Stimulated activated CD8-positive, alpha-beta memory T cell treated with anti-CD3 and anti-CD28 coated beads, Interleukin-7, amount 100 ng/mL, for 4 hours (primary cell): ENCODE measurements at places on chromosomes 7 and 10.

- DNase-seq, result no peak
These were observed 110.0 kb downstream of the EMX2 start for GRCh38 chr10:117652228-117653169.

- DNase-seq, result no peak
These were observed 252.7 kb downstream of the PRPF18 start for GRCh38 chr10:13839430-13839990.

GRCh38 chr7:3910054-3910453 is 609.0 kb downstream of the SDK1 start:
- DNase-seq, result no peak

- no peak for DNase-seq
These were observed 49.2 kb upstream of the NANOS1 start for GRCh38 chr10:118980135-118980865.

GRCh38 chr10:132143162-132143561 is 43.6 kb upstream of the DPYSL4 start:
- no peak for DNase-seq

DNA sequence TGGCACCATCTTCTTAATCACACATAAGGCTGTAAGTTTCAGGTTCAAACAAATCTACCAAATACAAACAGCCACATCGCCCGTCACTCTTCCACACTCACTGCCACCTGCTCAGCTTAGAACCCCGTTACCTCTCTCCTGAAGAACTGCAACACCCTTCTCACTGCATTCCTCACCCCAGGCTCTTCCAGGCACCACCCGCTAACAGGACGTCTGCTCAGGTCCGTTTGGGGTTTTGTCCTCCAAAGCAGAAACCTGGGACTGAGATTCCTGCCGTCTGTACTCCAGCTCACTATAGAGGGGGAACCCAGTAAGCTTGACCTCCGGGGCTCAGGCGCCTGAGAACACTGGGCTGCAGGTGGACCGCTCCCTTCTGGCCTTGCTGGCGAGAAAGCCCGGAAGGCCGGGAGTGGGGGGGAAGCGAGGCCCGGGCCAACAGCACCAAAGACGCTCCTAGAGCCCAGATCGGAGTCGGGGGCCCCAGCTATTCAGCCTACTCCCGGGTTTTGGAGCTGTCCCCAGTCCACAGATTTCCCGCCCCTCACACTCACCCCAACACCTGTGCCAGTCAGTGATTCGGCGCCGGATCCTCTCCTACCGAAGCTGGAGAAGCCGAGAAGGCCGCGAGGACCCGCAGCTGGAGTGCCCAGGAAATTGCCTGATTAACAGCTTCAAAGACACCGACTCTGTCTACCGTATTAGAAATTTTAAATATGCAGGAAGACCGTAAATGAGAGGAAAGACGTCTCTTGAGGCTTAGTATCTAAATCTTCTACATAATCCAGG is at the start of gene AP3M1:
TSS of gene AP3M1 (minus strand) at position 625 of the 786 bp plus-strand sequence. CDS start 12,449 bp downstream, outside the sequence.
- DNase-seq, result peak; percentile 71

DNA sequence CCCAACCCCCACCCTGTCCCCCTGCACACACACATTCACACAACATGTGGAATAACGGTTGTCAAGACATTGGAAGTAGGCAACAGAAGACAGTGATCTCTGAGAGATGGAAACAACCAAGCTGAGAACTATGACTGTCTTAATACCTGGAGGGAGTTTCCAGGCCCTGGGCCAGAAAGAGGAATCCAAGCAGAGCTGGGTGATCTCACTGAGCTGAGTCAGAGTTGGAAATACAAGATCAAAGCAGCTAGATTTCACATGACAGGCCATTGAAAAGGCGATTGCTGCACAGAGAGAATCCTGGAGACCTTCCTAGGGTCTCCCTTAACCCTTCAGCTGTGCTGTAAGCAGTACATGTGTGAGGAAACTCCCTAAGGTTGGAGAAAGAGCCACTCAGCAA is 165.8 kb upstream of the PRSS1 start:
- no peak for DNase-seq

DNA sequence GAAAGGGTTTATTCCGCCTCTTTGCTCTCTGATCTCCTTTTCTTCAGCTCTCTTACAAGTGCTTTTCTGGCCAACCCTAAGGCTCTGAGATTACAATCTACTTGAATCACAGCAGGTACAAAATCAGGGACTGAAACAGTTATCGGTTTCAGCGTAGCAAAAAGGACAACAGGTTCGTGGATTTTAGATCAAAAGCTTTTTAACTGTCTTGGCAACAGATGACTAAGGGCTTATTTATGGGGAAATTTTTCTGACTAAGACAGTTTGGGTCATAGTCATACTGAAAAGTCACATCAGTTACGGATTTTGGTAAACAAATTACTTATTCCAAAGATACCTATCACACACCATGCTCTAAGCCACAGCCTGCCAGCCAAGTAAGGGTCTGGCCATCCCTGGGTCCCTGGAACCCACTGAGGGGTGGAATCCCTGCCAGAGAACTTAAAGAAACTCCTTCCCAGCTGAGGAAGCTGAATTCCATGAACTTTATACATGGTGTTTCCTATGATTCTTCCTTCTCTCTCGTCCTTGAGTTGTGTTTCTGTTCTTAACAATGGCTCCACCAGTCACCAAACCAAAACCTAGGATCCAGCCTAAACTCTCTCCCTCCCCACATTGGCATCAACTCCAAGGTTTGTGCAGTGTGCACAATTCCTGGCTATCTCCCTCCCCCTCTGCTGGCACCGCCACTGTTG is 169.3 kb downstream of the FAM107B start:
- DNase-seq, result no peak

DNA sequence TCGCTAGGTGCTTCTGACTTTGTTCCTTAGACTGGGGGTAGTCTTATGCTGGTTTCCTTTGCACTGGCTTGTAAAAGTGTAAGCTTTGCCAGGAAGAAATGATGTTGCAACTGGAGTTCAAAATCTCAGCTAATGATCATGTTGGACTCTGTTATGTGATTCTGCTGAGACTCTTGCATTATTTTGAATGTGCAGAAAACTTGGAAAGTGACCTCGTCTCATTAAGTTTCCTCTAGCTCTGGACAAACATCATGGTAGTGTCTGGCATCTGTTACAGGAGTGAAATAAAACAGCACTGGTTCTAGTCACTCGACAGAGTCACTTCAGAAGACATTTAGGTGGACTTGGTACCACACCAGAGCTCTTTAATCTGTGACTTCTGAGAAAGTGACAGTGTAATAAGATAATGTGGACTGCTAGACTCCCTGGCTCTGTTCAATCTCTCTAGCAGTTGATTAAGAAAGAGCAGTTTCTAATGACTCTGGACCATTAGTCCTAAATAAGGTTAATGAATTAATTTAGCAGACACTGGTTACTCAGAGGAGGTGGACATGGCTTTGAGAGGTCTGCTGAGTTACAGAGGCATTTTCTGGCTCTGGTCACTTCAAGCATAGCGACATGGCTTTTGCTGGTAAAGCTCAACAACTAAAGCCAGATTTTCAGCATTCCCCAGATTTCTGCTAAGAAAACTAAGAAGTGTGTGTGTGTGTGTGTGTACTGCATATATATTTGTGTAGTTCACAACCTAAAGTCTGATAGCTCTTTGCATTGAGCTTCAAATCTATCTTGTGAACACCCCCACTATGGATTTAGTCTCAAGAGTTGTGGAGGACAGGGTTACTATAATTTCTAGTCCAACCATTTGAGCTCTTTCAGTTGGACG is 2.0 kb downstream of the NRP1 start:
- no peak for DNase-seq

GRCh38 chr7:81469869-81470723 is 299.8 kb downstream of the HGF start:
- DNase-seq, result no peak

DNA sequence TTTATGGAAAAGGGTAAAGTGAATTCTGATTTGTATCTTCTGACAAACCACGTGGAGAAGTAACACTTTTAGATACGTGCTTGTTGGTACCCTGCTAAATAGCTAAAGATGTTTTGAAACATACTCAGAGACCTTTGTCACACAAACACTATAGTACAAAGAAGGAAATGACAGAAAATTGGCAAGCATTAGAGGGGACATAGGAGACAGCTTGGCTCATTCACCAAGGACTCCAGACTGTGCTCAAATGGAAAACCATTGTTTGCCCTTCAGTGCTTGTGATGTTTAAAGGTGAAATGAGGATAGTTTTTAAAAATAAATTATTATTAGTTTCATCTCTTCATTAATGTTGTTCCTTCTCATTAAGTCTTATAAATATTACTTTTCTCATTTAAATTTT is 34.0 kb upstream of the CD36 start:
- no peak for DNase-seq

GRCh38 chr7:129851174-129851573 is 101.6 kb downstream of the UBE2H start:
- no peak for DNase-seq

DNA sequence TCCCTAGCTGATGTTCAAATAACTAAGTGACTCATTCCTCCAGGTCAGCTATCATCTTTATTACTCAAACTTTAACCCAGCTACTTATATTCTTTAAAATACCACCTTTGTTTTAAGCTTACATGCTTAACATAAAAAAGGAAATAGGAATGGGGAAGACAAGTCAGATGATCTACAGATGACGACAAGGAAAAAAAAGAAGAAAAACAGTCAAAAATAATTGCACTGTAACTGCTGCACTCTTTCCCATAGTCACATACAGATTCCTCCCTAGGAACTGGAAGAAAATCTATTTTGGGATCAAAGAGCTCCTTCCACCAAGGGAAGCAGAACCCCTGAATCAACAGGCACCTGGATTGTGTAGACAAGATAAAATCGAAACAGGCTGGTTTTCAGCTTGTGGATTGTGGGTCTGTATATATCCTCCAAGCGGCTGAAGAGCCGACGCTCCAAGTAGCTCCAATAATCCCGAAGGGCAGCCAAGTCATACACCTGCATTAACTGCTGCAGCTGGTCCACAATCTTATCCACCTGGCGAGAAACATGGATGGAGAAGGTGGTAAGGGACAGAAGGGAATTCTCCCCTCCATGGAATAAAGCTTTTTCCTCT is 2.0 kb downstream of the WDR91 start:
- no peak for DNase-seq

GRCh38 chr7:4689668-4690067 is 7.6 kb downstream of the FOXK1 start:
- no peak for DNase-seq

DNA sequence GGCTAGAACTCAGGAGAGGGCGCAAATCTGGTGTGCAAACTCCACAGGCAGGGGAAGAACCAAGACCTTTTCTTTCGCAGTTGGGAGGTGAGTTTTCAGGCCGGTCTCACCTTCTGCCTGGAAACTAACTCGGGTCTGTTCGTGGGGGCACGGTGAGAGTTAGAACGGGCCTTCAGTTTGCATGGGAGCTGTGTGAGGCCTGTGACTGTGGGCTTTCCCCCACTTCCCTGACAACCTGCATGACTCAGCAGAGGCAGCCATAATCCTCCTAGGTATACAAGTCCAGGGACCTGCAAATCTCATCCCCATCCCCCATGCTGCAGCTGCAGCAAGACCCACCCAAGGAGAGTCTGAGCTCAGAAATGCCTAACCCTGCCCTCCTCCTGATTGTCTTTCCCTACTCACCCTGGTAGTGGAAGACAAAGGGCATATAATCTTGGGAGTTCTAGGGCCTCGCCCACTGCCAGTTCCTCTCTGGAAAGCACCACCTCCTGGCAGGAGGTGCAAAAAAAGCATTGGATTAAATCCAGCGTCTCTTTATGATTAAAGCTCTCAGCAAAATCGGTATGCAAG is 194.9 kb upstream of the ETV1 start:
- DNase-seq, result no peak

- no peak for DNase-seq
These were observed 106.2 kb upstream of the CELF2 start for GRCh38 chr10:10911471-10911921.

DNA sequence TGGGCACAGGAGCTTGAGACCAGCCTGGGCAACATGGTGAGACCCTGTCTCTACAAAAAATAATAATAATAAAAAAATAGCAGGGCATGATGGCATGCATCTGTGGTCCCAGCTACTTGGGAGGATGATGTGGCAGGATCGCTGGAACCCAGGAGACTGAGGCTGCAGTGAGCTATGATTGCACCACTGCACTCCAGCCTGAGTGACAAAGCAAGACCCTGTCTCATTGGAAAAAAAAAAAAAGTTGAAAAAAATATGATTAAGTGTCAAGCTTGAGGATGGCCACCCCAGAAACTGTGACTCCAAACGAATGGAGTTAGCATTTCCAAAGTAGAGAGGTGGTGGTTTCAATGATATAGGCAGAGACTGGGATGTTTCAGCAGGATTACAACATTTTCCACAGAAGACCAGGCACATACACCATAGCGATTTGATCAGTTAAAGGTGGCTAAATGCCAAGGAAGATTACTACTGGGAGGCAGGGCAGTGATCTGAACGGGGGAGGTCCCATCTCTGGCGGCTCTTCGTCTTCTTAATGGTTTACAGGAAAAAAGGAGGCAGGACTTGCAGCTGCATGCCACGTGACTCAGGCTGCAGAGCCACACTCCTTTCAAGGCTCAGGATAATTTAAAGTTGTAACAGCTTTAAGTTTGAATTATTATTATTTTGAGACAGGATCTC is 250.6 kb upstream of the GALNT17 start:
- DNase-seq, result no peak

DNA sequence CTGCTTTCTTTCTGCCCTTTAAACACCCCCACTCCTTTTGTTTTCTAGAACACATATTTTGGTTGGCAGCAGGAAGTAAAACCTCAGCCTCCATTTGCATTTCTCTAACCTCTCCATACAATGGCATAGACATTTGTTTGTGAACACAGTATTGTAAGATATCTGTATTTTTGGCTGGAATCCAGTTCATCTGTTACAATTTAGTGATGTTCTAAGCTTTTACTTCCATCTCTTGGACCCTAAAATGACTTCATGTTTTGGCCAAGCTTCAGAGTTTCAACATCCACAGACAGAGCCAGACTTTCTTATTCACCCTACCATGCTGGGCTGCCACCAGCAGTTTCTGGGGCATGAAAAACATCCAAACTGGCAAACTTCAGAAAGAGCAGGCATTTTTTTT is 21.1 kb upstream of the AUTS2 start:
- no peak for DNase-seq
